SW480 (cell line): ENCODE measurements at places on chromosomes 4 and X.
A peak's percentile ranks its signal among the peaks of the same experiment; 100 is the strongest.

DNA sequence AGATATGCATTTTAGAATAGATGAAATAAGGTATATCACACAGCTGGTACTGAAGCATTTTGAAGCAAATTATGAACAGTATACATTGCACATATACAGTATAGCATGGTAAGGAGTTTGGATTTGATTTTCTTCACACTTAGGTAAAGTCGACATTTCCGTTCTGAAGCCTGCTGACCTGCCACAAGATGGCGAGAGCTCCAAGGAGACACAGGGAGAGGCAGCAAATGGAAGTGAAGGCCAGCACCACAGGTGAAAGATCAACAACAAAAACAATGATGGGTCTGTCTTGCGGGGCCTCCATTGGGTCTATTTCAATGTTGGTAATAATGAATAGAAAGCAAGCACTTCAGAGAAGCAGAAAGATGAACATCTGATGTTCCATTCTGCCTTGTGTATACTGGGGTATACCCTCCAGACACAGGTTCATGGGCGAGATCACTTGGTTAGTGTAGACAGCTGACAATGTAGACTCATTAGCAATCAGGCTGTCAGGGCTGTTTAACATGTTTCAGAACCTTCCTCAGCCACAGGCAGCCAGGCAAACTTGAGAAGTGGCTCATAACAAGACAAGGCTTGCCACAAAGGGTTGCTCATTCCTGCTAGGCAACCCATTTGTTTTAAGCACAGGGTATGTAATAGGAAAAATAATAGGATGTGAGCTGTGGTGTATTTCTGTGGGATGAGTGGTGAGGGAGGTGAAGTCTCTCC lies 21.4 kb upstream of the NOX1 start:
- DNase-seq = peak; percentile 56

DNA sequence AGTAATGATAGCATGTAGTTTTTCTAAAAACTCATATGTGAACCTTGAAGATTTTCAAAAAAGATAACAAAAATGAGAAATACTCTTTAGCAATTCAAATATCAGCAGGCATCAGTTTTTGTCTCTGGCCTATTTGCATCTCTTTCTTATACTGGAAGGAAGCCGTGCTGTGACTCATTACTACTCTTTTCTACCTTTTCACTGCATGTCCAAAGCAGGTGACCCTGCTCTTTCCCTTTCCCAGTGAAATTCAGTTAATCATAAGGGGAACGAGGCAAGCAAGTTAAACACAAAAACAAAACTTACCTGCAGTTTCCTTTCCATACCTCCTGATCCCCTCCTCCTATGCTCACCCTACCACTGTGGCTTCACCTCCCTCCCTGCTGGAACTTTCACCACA lies 9.3 kb downstream of the SPATA4 start:
- no peak for DNase-seq

GRCh38 chr4:141132072-141132708 lies 1.1 kb downstream of the RNF150 start:
- no peak for DNase-seq

- no peak for DNase-seq
Measured at GRCh38 chr4:154489558-154490233, 1.9 kb downstream of the DCHS2 start.

GRCh38 chr4:47213971-47214370 lies 182.6 kb downstream of the GABRB1 start:
- DNase-seq = peak; percentile 39

GRCh38 chr4:165060938-165061337 lies 7.3 kb downstream of the TRIM75 start:
- no peak for DNase-seq

- no peak for DNase-seq
Measured at GRCh38 chr4:32824336-32824735, 2104.2 kb downstream of the PCDH7 start.

GRCh38 chrX:55451626-55451989 lies 319 bp upstream of the MAGEH1 start:
- no peak for DNase-seq

DNA sequence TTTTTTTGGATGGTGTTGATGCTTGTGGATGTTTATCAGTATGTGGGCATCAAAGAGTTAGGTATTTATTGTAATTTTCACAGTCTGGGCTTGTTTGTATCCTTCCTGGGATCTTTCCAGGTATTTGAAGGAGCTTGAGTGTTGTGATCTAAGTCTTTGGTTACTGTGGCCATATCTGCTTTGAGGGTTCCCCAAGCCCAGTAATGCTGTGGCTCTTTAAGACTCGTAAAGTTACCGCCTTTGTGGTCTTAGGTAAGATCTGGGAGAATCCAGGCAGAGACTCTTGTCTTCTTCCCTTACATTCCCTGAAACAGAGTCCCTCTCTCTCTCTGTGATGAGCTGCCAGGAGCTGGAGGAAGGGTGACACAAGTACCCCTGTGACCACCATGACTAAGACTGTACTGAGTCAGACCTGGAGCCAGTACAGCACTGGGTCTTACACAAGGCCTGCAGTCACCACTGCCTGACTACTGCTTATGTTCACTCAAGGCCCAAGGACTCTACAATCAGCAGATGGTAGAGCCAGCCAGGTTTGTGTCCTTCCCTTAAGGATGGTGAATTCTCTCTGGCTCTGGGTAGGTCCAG lies 62.2 kb downstream of the FMR1NB start:
- no peak for DNase-seq

DNA sequence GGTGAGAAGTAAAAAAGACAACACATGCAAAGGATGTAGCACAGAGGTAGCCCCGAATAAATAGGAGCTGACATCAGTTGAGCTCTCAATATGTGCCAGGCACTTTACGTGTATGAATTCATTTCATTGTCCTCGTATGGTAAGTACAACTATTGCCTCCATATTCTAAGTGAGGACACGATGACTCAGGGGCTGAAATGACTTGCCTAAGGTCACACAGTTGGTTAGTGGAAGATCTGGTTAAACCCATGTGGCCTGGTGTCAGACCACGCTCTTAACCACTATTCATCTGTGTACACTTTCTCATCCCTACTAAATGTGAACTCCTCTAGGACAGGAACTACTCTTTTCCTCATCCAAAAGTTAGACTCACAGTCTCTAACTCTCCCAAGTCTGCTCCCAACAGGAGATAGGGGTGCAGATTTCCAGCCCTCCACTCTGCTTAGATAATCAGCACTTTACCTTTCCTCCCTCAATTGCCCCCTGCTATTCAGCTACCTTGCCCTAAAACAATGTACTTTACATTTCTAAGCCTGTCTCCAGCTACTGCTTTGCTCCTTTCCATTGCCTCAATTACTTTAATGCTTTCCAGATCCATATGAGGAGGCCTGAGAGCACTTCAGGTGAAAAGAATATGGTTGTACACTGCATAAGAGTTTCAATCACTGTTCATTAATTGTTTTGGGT lies 58.8 kb upstream of the LHFPL1 start:
- no peak for DNase-seq

DNA sequence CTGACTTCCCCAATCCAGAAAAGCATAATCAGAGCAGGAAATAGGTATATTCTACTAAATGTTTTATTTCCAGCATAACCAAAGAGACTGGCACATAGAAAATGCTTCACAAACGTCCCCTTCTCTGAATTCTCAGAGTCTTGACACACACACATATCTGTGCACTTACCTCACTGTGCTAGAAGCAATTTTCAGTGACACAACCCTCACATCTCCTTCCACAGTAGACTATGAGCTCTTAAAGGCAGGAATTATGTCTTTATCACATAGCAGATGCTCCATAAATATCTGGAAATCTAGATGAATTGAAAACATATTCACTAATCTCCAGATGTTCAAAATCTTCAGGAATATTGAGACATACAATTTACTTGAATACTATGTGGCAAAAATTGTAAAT lies 5.9 kb downstream of the SOWAHB start:
- no peak for DNase-seq

DNA sequence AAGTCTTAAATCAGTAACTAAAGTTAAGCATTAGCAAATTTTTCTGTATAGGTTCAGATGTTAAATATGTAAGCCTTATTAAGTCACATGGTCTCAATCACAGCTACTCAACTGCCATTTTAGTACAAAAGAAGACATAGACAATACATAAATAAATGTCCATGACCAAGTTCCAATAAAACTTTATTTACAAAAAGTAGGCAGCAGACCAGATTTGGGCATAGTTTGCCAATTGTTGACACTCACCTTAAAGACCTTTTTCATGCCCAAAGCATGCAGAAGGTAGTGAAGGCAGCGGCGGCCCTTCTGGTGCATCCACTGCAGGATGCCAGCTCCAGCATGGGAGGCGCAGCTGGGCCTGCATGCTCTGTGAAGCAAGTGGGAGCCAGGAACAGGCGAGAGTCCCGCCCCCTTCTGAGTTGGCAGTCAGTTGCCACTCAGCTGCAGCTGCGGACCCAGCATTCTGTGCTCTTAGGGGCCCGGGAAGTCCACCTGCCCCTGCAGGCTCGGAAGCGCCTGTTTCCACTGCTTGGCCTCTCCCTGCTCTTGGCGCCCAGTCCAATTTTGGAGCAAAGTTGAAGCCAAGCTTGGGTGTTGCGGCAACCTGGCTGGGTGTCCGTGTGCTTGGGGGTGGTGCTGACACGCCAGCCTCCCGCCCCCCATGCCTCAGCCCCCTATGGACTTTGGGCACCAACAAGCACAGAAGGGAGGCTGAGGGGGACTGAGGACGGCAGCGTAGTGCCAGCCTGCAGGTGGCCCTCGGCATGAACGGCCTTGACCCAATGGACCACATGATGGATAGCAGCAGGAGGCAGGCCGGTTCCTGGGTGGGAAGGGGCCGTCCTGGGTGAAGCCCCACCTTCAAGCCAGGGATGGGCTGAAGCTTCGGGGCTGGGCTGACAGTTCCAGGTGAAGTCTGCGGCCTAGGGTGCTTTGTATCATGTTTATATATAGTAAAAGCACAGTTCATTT lies 42.4 kb upstream of the PABPC4L start:
- no peak for DNase-seq

DNA sequence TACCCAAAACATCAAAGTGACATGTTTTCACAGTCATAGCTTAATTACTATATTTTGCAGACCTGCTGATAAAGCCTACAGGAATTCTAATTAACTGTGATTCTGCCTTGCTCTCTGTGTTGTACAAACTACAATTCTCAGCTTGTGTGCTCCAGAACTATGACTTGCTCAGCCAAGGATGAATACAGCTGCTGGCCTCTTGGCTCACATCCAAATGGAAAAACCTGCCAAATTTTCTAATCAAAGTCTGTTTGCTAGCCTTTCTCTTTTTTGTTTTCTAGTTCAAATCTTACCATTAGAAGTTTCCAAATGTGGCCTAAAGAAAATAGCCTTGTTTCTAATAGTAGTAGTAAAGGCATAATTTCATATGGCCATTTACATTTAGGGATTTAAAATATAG lies 1176.8 kb downstream of the FAM133A start:
- no peak for DNase-seq

GRCh38 chr4:127124919-127125318 lies 507.8 kb upstream of the INTU start:
- no peak for DNase-seq

DNA sequence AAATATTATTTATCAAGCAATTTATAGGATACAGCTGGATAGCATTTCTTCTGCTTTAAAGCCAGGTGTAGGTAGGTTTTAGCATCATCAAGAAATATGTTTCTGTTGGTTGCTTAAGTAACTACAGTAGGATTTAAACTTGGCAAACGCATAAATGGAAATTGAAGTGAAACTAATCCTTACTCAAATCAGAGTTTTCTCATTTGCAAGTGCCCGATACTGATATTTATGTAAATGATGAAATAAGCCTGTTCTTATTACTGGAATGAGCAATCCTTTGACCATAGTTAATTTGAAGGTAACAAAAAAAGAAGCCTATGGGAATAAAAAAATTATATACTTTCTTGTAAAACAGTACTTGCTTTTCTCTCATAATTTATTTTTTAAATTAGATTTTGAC lies 23.2 kb upstream of the PIGA start:
- DNase-seq = no peak

GRCh38 chrX:136047969-136048368 lies 62.7 kb downstream of the SLC9A6 start:
- DNase-seq = no peak
